ENCODE measurements at places on chromosomes 12 and 14. TPM values are rescaled to one million over a fixed set of nuclear protein-coding genes. Genes with fewer than 3 reads are reported as not detected.

The PAX9 gene
- total RNA-seq = 0.21 TPM

The EML5 gene
- total RNA-seq = 0.41 TPM

The DPY19L2 gene
- total RNA-seq = 21.0 TPM

The CBLN3 gene
- total RNA-seq = 1.3 TPM

DNA sequence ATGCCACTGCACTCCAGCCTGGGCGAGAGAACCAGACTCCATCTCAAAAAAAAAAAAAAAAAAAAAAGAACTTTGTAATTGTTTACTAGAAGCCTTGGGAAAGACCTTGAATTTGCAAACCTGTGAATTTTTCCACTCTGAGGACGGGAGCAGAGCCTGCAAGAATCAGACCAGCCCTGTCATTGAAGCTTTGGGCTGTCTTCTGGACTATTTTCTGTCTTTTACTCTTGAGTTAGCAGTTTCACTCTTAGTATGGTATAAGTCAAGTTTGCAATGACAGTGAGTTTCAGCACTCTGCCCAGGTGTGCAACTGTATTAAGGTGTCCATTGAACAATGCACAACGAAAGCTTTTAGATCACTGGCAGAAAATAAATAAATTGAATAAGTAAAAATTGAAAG lies 81.4 kb upstream of the KRAS start:
- DNase-seq = no peak

- no peak for DNase-seq
Measured at GRCh38 chr12:100533376-100533775, 40.1 kb upstream of the GAS2L3 start.

GRCh38 chr12:130455161-130455560 lies 117.5 kb downstream of the PIWIL1 start:
- DNase-seq = no peak

DNA sequence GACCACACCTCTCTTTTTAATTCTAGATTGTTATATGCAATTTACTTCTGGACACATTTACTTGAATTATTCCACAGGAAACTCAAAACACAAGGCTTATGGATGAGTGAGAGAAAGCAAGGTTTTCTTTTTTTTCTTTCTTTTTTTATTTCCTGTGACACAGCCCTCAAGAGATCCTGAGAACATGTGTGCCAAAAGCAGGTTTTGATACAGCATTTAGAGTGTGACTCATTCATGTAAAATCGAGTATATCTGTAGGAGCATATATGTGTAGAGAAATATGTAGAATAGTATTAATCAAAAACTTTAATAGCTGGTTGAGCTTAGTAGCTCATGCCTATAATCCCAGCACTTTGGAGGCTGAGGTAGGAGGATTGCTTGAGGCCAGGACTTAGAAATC lies 4.4 kb upstream of the MAX start:
- DNase-seq = no peak

- no peak for DNase-seq
Measured at GRCh38 chr12:21499765-21500164, 1.7 kb downstream of the RECQL start.

DNA sequence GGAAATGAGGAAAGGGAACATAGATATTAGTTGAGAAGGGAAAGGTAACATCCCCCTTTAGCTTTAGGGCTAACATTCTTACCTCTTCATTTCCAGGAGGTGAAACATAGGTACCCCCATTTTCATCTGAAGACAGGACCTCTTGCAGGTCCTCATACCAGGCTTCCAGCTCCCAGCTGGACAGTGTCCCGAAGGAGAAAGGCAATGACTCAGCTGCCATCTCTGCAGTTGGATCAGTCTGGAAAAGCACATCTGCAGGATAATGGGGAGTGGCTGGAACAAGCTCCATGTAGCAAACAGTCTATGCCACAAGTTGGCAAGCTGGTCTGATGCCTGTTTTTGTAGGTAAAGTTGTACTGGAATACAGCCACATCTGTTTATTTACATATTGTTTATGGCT lies 3.1 kb downstream of the DDIT3 start:
- no peak for DNase-seq

GRCh38 chr14:102430212-102430908 lies 67.6 kb downstream of the TECPR2 start:
- DNase-seq = no peak

All from thoracic aorta (tissue), 2 donors.